Uterus (tissue), 4 donors: ENCODE measurements at places on chromosomes 2 and 18. TPM values are rescaled to one million over a fixed set of nuclear protein-coding genes. Genes with fewer than 3 reads are reported as not detected.

The STAT4 gene
- total RNA-seq: not detected

The FBXO36 gene
- total RNA-seq: 8.8 TPM

The PLEKHM3 gene
- 20.5 TPM for total RNA-seq

The EN1 gene
- total RNA-seq: not detected

The OXER1 gene
- not detected for total RNA-seq

The MYO5B gene
- 0.29 TPM for total RNA-seq

The KCNF1 gene
- not detected for total RNA-seq

The SIX2 gene
- total RNA-seq: not detected

The SERPINB10 gene
- not detected for total RNA-seq

The ABHD1 gene
- 1.2 TPM for total RNA-seq

The ARHGAP28 gene
- 6.2 TPM for total RNA-seq

The LAMA3 gene
- total RNA-seq: 59.5 TPM

The ALK gene
- total RNA-seq: not detected

The EFHD1 gene
- total RNA-seq: 102 TPM

The MOCOS gene
- 1.4 TPM for total RNA-seq

The CYP26B1 gene
- total RNA-seq: 1.4 TPM

The CXCR1 gene
- total RNA-seq: not detected

The MOGAT1 gene
- not detected for total RNA-seq

The ZSCAN30 gene
- 11.5 TPM for total RNA-seq

The LIMS2 gene
- total RNA-seq: 81.5 TPM

The WDR33 gene
- total RNA-seq: 98.2 TPM

The IL18R1 gene
- total RNA-seq: 10.4 TPM

The DSC3 gene
- 1.3 TPM for total RNA-seq

The ERICH2 gene
- 2.2 TPM for total RNA-seq

The ECEL1 gene
- total RNA-seq: not detected
